Cardiac muscle cell (in vitro differentiated cells and primary cell): ENCODE measurements at places on chromosomes 13 and 19. TPM values are rescaled to one million over a fixed set of nuclear protein-coding genes. Genes with fewer than 3 reads are reported as not detected.

Gene C5AR1
- total RNA-seq: not detected in 2 replicates

DNA sequence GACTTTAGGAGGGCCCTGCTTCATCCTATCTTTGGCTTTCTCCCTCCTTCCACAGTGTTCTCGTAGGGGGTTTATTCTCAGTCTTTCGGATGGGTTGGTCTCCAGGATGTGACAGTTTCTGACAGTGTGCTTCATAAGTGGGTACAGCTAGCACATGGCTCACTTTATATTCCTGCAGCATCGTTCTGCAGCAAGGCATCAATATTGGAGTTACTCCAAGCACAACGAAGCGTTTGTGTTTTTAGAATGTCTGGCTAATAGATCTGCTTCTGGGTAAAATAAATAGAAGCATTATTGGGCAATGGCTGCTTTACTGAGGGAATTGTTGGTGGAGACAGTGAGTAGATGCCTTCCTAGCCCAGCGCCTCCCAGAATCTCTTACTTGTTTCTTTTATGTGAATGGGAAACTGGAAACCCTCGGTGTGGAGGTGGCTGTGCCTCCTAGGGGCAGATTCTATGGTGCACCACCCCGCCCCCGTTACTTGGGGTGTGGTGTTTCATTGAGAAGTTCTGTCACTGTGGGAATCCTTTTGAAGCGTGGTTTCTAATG, 2.0 kb downstream of the FARP1 start:
- H3K36me3 ChIP-seq: no peaks in the 10 kb centered on the region
- peak overlapping the region; percentile 67 for H3K4me3 ChIP-seq
- no peak overlapping the region for H3K27ac ChIP-seq
- peaks cover 15% of the 10 kb centered on the region for H3K27me3 ChIP-seq
- DNase-seq: peak; percentile 32

Gene CFD
- total RNA-seq: 1.6 and 2.9 TPM in 2 replicates

GRCh38 chr13:46530084-46530935, 22.7 kb upstream of the LRCH1 start:
- DNase-seq: peak; percentile 56
- no peaks in the 10 kb centered on the region for H3K36me3 ChIP-seq
- H3K4me1 ChIP-seq: peaks cover 11% of the 10 kb centered on the region
- H3K27me3 ChIP-seq: no peaks in the 10 kb centered on the region

Gene CEACAM8
- total RNA-seq: not detected in 2 replicates

GRCh38 chr19:51887522-51888498, at the start of gene ZNF577:
ZNF577 (minus strand) TSS chr19:51887951; CDS start chr19:51880382, 7,569 bp downstream.
- DNase-seq: peak; percentile 91
- H3K27ac ChIP-seq: peak within 1 kb of the TSS; percentile 79
- peaks cover 34% of the 10 kb centered on the region for H3K36me3 ChIP-seq
- H3K4me1 ChIP-seq: peaks cover 4% of the 10 kb centered on the region
- peak within 1 kb of the TSS; percentile 62 for H3K4me3 ChIP-seq
- no peaks in the 10 kb centered on the region for H3K27me3 ChIP-seq

DNA sequence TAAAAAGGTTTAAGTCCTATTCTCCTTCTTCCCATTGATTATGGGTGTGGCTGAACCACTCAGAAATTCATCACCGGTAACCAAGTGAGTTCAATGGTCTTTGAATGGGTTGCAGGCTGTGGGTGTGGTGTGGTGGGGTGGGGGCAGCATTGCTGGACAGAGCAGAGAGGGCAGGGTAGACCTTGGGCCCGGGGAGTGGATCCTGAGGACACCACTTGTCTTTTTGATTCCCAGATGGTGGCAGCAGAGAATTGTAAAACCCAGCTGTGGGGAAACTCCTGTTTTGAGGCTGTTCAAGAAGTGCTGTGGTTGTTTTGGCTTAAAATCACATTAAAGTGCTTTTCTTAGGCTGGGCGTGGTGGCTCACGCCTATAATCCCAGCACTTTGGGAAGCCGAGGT, 45.8 kb upstream of the RGCC start:
- no peaks in the 10 kb centered on the region for H3K27me3 ChIP-seq
- H3K4me1 ChIP-seq: no peaks in the 10 kb centered on the region
- no peak overlapping the region for H3K27ac ChIP-seq
- no peak overlapping the region for H3K4me3 ChIP-seq

- peaks cover 72% of the 10 kb centered on the region for H3K36me3 ChIP-seq
- no peaks in the 10 kb centered on the region for H3K4me1 ChIP-seq
- no peaks in the 10 kb centered on the region for H3K27me3 ChIP-seq
- H3K4me3 ChIP-seq: no peak overlapping the region
- peak overlapping the region; percentile 30 for H3K27ac ChIP-seq
Observed at GRCh38 chr19:38707512-38708114, 36.7 kb downstream of the CAPN12 start.

DNA sequence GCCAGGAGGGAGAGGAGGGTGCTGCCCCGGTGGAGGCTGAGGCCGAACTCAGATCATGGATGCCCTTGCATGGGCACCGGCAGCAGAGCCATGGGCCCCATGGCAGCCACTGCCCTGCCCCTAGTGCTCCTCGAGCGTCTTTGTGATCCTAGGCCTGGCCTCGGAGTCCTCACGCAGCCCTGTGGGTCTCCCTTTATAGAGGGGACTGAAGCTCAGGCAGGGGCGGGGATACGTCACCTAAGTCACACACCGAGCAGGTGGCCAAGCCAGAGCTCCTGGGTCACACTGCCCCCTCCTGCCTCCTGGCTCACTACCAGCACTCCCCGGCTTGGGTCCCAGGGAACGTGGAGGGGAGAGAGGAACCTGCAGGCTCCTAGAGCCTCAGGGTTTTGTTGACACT, 28.7 kb downstream of the DHX34 start:
- H3K4me1 ChIP-seq: no peaks in the 10 kb centered on the region
- no peak for DNase-seq
- H3K36me3 ChIP-seq: peaks cover 35% of the 10 kb centered on the region
- no peak overlapping the region for H3K27ac ChIP-seq
- H3K4me3 ChIP-seq: no peak overlapping the region

Gene SIGLEC14
- total RNA-seq: not detected in 2 replicates

- DNase-seq: no peak
- peaks cover 5% of the 10 kb centered on the region for H3K4me1 ChIP-seq
- H3K27ac ChIP-seq: no peak overlapping the region
- no peaks in the 10 kb centered on the region for H3K27me3 ChIP-seq
Observed at GRCh38 chr13:40076765-40077362, 421.4 kb downstream of the COG6 start.

GRCh38 chr13:90068658-90069057, 1278.8 kb upstream of the MIR17HG start:
- DNase-seq: no peak
- H3K4me1 ChIP-seq: no peaks in the 10 kb centered on the region
- no peaks in the 10 kb centered on the region for H3K27me3 ChIP-seq
- no peak overlapping the region for H3K27ac ChIP-seq

- H3K27me3 ChIP-seq: no peaks in the 10 kb centered on the region
- no peaks in the 10 kb centered on the region for H3K4me1 ChIP-seq
- H3K4me3 ChIP-seq: no peak overlapping the region
- H3K36me3 ChIP-seq: no peaks in the 10 kb centered on the region
- DNase-seq: no peak
Observed at GRCh38 chr13:46885018-46885417, 11.8 kb downstream of the HTR2A start.

GRCh38 chr19:10209315-10209714, 14.6 kb upstream of the DNMT1 start:
- DNase-seq: no peak
- H3K27me3 ChIP-seq: no peaks in the 10 kb centered on the region
- no peaks in the 10 kb centered on the region for H3K36me3 ChIP-seq
- no peak overlapping the region for H3K4me3 ChIP-seq
- H3K27ac ChIP-seq: no peak overlapping the region

Gene GPR12
- total RNA-seq: not detected in 2 replicates

Gene CEACAM4
- total RNA-seq: not detected in 2 replicates

DNA sequence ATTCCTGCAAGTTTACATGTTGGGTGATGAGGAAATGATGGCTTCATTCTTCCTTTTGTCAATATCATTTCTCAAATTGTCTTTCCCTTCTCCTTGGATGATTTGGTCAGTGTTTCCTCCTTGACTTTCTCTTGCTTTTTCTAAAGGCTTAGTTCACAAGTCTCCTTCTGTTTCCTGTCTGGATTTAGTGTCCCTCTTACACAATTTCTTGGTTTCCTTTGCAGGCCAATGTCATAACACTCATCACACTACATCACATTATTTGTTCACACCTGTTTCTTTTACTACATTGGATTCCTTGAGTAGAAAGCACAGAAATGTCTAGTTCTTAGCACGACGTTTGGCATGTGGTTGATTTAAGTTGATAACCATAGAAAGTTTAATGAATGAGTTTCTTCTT, 490.7 kb downstream of the TDRD3 start:
- H3K4me3 ChIP-seq: no peak overlapping the region
- peaks cover 8% of the 10 kb centered on the region for H3K4me1 ChIP-seq
- no peak for DNase-seq
- H3K36me3 ChIP-seq: no peaks in the 10 kb centered on the region
